Chondrocyte (in vitro differentiated cells): ENCODE measurements at places on chromosomes 1 and 21. TPM values are rescaled to one million over a fixed set of nuclear protein-coding genes. Genes with fewer than 3 reads are reported as not detected.

GRCh38 chr1:2446394-2446793 lies 29.7 kb upstream of the PLCH2 start:
- no peak for DNase-seq

AIM2 gene
- not detected in 3 replicates for total RNA-seq

- peak; percentile 82 for DNase-seq
Observed at GRCh38 chr1:153777648-153778047, 2.4 kb downstream of the SLC27A3 start.

GRCh38 chr1:101907264-101907663 lies 89.5 kb downstream of the OLFM3 start:
- DNase-seq = no peak

NTMT2 gene
- not detected in 3 replicates for total RNA-seq
